HCT116 (cell line): ENCODE measurements at places on chromosomes 6 and 20.

DNA sequence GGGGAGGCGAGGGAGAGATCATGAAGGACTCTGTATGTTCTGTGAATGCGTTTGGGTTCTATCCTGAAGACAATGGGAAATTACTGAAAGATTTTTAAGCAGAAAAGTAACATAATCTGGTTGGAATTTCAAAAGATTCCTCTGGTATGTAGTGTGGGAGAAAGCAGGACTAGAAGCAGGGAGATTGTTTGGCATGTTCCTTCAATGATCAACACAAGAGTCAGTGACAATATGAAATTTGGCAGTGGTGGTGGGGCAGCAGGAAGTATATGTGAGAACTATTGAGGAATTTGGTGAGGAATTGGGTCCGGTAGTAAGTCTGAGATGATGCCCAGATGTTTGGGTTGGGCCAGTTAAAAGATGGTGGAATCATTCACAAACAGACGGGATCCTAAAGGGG, 348.7 kb downstream of the CD83 start:
- no peak for DNase-seq

- no peak for DNase-seq
Observed at GRCh38 chr6:73182021-73182607, 43.2 kb downstream of the KHDC1L start.

DNA sequence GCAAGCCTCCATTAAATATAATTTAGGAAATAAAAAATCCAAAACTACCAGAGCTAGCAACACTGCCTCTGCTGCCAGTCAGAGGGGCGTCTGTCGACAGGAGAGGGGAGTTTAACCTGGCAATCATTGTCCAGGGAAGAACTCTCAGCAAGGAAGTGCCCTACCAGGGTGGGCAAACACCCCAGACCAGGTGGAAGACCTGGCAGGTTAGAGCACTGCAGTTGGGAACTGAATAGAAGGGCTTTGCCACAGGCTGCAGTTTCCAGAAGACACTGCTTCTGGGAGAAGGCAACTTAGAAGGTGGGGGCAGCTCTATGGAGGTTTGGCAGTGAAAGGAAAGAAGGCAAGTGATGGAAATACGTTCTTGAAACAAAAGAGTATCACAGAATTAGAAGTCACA, 11.5 kb downstream of the NAPB start:
- DNase-seq = no peak

- no peak for DNase-seq
Observed at GRCh38 chr20:24958506-24959385, 9.7 kb downstream of the CST7 start.

DNA sequence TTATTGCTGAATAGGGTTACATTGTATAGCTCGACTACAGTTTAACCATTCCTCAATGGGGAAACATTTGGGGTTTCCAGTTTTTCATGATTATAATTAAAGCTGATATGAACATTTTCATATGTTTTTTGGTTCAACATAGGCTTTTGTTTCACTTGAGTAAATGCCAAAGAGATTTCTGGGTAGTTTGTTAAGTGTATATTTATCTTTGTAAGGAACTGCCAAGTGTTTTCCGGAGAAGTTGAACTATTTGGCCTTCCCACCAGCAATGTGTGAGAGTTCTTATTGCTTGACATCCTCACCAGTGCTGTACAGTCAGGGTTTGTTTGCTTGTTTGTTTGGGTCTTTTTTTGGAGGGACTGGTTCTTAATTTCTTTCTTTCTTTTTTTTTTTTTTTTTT, 83.7 kb upstream of the RALY start:
- no peak for DNase-seq

DNA sequence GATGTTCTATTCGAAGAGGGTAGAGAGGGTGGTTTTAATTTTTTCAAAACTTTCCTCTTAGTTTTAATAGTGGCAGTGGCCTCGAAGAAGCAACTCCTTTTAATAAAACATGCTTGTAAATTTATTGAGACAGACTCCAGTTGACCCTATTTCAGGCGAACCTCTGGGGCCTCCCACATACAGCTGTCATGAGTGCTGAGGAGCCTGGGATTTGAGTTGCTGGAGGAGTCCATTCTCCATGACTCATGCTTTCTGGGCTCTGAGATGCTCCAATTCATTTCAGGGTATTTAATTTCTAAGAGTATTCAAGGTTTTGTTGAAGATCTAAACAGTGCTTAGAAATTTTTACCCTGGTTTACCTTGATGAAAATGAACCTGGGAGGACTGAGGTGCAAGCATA, 580.4 kb downstream of the CBLN4 start:
- no peak for DNase-seq
